CD8-positive, alpha-beta T cell (primary cell): ENCODE measurements at places on chromosomes 3 and 15. TPM values are rescaled to one million over a fixed set of nuclear protein-coding genes. Genes with fewer than 3 reads are reported as not detected.

GRCh38 chr15:77503764-77504163, 83.1 kb downstream of the HMG20A start:
- DNase-seq: no peak

Gene RASGRP1
- total RNA-seq: 65.2 TPM

Gene DPPA2
- total RNA-seq: not detected

DNA sequence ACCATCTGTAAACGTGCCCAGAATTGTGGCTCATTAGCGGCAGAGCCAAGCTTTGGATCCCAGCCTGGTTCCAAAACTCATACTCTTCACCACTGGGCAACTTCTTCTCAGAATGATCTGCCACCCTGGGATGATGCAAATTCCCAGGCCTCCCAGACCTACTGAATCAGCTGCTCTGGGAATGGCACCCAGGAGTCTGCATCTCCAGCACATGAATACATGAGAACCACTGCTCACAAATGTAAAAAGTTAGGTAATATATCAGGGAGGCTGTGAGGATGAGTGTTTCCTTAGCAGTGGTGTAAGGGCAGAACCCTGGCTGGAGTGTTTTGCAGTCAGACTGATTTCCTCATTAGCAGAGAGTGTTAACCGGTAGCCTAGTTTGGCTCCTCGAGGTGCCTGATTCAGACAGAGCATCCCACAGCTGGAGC, 94.2 kb downstream of the LIPC start:
- no peak for DNase-seq

Gene PHLDB2
- total RNA-seq: 10.0 TPM

Gene APOD
- not detected for total RNA-seq

- DNase-seq: no peak
These were observed at the start of gene NUP210 for GRCh38 chr3:13420045-13420830. NUP210 (minus strand) TSS chr3:13420322; CDS start chr3:13420226, 96 bp downstream.

GRCh38 chr3:54773271-54773670, 154.6 kb downstream of the LRTM1 start:
- DNase-seq: no peak

Gene CLRN1
- not detected for total RNA-seq

Gene IL20RB
- total RNA-seq: 1.5 TPM

- DNase-seq: peak; percentile 12
These were observed 26.7 kb upstream of the TGM5 start for GRCh38 chr15:43293432-43293831.

Gene CILP
- total RNA-seq: 0.27 TPM

Gene DUOX2
- total RNA-seq: not detected

DNA sequence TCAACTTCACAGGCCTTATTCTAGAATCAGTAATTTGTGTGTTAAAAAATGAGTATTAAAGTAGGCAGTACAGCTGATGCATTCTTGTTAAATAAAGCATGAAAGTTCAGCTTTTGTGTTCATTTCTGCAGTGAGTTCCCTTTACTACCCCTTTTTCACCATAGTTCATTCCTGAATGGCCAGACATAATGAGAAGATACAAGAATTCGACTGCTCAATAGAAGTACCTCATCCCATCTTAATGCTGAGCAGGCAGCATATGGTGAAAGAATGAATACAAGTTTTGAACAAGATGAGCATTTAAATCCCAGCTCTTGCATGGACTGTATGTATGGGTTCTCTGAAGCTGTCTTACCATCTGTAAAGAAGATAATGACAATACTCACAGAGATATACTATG, 647.6 kb upstream of the TGFBR2 start:
- DNase-seq: no peak

DNA sequence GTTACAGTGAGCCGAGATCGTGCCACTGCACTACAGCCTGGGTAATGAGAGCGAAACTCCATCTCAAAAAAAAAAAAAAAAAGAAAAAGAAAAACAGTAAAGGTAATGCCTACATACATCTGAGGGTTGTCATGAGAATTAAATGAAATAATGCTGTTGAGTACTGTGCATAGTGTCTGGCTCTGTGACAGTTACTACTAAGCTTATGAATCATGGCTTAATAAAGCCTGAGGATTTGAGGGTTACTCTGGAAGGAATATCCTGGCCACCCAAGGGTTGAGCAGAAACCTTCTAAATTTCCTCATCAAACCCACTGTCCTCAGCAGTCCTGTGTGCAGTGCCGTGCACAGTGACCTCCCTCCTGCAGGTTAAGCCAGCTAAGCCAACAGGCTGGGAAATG, 26.8 kb upstream of the ELP6 start:
- DNase-seq: no peak

GRCh38 chr15:60627298-60627943, 148.5 kb upstream of the ICE2 start:
- no peak for DNase-seq

Gene CCR3
- not detected for total RNA-seq

DNA sequence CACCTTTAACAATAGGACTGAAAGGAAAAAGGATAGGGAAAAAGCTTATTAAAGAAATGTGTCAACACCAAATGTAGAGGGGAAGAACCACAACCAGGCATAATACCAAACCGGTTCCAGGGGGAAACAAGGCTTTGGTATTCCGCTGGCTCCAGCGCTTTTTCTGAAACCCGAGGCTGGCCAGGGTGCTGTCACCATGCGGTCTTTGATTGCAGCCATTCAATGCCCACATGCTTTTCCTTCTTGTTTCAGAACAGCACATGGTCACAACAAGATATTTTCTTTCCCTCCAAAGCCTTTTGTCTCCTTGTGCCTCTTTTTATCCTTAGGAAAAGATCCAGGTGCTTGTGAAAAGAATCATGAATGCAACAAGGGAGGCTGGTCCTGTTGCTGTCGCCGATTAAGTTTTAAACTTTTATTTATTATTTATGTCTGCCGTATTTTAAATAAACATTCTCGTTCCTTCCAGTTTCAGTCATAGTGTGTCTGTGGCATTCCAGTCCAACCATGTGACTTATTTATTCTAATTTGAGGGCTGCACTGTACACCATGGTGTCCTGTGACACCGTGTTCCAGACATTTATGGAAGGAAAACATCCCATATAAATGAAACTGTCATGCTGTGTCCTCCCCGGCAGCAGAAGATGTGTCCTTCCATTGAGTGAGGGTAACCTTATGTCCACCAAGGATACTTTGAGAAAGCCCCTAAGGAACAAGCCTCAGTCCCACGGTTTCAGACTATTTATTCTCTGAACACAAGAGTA, 41.1 kb downstream of the CCK start:
- no peak for DNase-seq

DNA sequence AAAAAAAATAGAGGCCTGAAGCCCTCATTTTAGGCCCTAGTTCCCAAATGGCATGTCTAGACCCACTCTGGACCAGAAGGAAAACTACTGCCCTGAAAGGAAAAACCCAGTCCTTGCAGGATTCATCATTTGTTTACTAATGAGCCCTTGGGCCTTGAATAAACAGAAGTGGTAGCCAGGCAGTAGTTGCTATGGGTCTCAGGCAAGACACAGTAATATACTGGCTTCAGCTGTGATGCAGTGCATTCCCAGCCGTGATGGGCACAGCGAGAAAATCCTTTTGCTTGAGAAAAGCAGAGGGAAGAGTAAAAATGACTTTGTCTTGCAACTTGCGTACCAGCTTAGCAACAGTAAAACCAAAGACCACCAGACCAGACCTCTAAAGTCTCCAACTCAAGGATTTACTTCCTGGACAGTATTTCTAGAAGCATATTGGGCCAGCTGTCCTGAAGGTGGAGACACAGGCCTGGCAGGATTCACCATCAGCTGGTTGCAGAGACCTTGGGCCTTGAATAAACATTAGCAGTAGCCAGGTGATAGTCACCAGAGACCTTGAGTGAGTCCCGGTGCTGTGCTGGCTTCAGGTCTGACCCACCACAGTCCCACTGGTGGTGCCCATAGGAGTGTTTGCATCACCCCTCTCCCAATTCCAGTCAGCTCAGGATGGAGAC, 208.3 kb upstream of the SLITRK3 start:
- DNase-seq: no peak

Gene IQCF5
- total RNA-seq: not detected

Gene CD80
- 0.58 TPM for total RNA-seq

DNA sequence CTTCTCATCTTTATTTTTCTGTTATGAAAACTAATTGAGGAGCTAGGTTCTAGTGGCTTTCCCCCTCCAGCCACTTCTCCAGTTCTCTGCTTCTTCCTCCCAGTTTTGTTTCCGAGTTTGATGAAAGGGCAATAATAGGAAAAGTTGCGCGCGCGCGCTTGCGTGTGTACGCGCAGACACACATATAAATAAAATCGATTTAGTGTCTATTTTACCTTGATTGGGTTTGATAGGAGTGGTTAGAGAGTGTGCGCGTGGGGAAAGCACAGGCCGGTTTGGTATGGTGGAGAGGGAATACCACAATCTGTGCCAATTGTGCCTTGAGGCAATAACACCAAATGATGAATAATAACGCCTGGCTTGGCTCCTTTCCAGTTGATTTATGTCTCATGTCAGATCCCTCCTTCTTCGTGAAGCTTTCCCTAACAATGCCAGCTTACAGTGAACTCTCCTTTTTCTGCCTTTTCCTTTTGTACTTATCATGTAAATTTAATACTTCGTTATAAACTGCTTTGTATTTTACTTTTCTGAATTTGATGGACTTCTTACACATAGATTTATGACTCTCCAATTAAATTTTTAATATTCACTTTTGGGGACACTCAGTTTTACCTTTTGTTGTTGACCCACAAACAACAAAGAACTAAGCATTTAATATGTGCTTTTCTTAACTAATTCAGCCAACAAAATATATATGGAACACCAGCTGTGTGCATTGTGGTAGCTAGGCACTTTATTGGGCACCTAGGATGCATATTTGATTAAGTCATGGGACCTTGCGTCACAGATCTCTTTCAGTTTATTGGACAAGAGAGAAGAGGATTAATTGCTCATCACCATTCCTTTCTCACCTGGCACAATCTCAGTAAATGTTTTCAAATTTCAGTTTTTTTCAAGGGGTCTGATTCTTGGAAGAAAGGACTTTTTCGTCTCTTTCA, 1.7 kb downstream of the TIPARP start:
- peak; percentile 30 for DNase-seq

Gene ZPLD1
- not detected for total RNA-seq

- DNase-seq: no peak
These were observed 111.4 kb upstream of the IGF1R start for GRCh38 chr15:98536976-98537375.

GRCh38 chr15:78329625-78330024, 10.5 kb upstream of the CRABP1 start:
- DNase-seq: no peak

GRCh38 chr3:132231633-132232032, 85.6 kb upstream of the ACP3 start:
- DNase-seq: no peak
